Body of pancreas (tissue), 4 donors: ENCODE measurements at places on chromosomes 11 and 22. TPM values are rescaled to one million over a fixed set of nuclear protein-coding genes. Genes with fewer than 3 reads are reported as not detected.

The EMID1 gene
- total RNA-seq = 25.9 TPM

DNA sequence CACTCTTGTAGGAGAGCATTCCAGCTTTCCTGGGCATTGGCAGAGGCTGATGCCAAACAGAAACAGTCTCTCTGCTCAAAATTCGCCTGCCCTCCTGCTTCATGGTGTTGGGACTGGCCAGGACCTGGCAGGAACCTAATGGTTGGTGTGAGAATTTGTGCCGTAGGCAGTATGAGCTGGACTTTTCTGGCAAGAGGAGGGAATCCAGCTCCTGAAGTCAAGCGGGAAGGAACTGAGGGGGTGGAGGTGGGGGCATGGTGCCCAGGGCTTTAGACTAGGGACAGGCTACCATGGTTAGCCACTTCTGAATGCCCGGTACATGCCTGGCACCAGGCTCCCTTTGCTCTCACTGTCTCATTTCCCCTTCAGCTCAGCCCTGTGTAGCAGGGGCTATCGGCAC is 6.9 kb upstream of the TOMM22 start:
- no peak for DNase-seq

The PHETA2 gene
- 12.2 TPM for total RNA-seq

GRCh38 chr11:113378692-113379091 is 8.9 kb upstream of the ANKK1 start:
- no peak for DNase-seq

The MYO7A gene
- 12.9 TPM for total RNA-seq

DNA sequence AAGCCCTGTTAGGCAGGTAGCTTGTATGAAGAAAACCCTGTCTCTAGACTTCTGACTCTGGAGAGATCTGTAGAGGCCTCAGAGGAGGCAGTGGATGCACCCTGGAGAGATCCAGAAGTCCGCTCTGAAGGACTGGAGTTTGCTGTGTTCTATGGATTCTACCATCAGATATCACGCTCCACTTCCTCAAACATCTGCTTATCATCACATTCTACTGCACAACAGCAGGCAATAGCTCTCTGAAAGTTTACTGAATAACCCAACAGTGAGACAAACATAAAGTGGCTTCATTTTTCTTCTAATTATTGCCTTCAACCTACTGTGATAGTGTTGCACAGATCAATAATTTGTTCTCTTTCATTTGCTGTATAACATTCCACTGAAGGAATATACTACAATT is 59.0 kb upstream of the OR9Q1 start:
- no peak for DNase-seq

GRCh38 chr11:129943036-129943435 is 47.7 kb upstream of the NFRKB start:
- DNase-seq = no peak

- DNase-seq = no peak
These were observed 16.3 kb downstream of the OR52K2 start for GRCh38 chr11:4465407-4465806.

DNA sequence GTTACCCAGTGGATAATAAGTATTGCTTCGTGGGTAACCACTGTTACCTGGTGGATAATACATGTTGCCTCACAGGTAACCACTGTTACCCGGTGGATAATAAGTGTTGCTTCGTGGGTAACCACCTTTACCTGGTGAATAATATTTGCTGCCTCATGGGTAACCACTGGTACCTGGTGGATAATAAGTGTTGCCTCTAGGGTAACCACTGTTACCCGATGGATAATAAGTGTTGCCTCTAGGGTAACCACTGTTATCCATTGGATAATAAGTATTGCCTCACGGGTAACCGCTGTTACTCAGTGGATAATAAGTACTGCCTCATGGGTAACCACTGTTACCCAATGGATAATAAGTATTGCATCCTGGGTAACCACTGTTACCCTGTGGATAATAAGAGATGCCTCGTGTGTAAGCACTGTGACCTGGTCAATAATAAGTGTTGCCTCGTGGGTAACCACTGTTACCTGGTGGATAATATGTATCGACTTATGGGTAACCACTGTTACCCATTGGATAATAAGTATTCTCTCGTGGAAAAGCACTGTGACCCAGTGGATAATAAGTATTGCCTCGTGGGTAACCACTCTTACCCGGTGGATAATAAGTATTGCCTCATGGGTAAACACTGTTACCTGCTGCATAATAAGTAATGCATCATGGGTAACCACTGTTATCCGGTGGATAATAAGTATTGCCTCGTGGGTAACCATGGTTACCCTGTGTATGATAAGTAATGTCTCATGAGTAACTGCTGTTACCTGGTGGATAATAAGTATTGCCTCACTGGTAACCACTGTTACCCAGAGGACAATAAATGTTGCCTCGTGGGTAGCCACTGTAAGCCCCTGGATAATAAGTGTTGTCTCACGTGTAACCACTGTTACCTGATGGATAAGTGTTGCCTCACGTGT is 20.1 kb upstream of the NXPE4 start:
- DNase-seq = no peak

The ANO5 gene
- total RNA-seq = 4.9 TPM
